ENCODE measurements at places on chromosomes 12 and 14.

DNA sequence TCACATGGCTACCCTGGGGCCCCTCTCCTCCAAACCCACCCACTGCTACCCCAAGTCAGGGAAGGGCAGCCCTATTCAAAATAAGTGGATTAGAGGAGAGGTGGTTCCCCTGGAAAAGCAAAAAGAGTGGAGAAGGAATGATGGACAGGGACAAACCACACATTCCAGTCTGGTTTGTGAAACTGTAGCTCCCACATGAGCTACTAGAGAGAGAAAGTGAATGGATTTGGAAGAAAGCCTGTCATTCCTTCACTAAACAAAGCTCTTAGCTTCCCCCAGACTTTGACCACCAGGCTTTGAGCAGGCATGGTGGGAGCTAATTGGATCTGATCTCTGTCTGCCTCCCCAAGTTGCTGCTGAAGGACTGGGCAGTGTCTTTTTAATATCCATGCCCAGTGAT, 28.0 kb downstream of the CCDC63 start:
- no peak for DNase-seq

DNA sequence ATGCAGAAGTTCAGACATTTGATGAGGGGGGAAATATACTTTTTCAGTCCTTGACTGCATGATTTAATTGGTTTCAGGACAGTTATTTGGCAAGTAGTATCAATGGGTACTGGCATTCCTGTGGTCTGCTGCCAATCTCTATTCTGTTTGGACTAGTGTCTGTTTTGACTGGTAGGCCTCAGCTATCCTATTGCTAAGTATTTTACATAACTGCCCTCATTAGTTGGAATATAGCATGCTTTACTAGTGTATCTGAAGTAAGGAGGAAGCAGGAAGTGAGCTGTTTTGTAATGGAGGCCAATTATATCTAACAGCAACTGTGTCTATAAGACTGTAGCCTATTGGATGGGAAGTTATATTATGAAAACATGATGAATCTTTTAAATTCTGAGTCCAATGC, 104.3 kb downstream of the FLRT2 start:
- DNase-seq = peak; percentile 51

GRCh38 chr12:42511656-42512055, 77.9 kb downstream of the PRICKLE1 start:
- DNase-seq = no peak

DNA sequence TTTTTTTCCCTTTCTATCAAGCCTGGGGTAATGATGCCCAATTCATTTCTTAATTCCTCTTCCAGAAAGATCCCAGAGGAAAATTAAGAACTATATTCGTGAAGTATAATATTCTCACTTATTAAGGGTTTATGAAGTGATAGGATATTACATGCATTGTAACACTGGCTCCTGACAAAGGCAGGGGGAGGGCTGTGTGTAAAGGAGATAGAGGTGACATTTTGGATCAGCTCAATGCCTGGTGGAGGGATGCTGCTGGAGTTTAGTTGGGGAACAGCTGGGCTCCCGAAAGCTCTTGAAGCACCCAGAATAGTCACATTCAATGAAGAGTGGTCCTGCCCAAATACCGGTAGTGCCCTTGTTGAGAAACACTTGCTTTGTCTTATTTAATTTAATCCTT, 774 bp downstream of the SERPINA11 start:
- DNase-seq = no peak

DNA sequence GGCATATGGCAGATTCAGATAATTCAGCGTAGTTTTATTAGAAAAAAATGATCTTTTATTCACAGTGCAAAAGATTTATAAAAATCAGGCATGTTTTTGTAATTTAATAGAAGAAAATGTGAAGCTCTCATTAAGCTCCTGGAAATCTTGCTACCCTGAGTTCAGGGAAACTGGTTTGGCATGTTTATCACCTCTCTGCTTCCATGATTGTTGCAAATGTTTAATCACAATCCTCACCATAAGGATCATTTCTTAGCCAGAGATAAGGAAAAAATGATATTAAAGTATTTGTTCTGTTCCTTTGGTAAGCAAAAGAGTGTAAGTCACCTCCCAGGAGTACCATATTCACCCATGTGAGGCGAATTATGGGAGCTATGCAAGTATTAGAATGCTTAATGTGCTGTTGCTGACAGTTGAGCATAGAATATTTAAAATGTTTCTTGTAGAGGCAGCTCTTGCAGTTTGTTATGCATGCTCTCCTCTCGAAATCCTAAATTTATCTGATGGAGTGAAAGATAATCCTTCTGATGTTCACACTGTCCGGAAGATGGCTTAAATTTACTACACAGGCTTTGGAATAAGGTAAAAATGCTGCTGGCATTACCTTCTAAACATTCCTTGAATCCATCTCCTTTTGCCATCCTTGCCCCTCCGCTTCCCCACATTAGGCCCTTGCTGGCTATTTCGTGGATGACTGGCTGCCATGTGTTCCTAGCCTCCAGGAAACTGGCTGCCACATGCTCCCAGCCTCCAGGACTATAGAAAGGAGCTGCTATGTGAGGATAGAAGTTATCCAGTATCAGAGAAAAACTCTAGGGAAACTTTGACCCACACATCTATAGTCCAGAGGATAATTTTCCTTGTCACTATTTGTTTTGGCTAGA, 115.8 kb upstream of the CCDC198 start:
- DNase-seq = no peak

- peak; percentile 34 for DNase-seq
These were observed 35.9 kb upstream of the PZP start for GRCh38 chr12:9243999-9244649.
